ENCODE measurements at places on chromosomes 7 and 10. TPM values are rescaled to one million over a fixed set of nuclear protein-coding genes. Genes with fewer than 3 reads are reported as not detected.

The TMEM176B gene
- not detected for total RNA-seq

The CCDC172 gene
- not detected for total RNA-seq

The OR6B1 gene
- not detected for total RNA-seq

The WNT8B gene
- not detected for total RNA-seq

The TMEM139 gene
- not detected for total RNA-seq

The RARRES2 gene
- not detected for total RNA-seq

The ADAM12 gene
- total RNA-seq = 34.8 TPM

The SPDYE2 gene
- not detected for total RNA-seq

The GJD4 gene
- total RNA-seq = not detected

The HOXA11 gene
- 1.4 TPM for total RNA-seq

The GNG11 gene
- 265 TPM for total RNA-seq

The OR13A1 gene
- total RNA-seq = not detected

The BHLHA15 gene
- total RNA-seq = not detected

The TRIL gene
- total RNA-seq = 7.1 TPM

The KIAA1549 gene
- total RNA-seq = 4.1 TPM

The C10orf105 gene
- 0.10 TPM for total RNA-seq

The ANKRD1 gene
- 0.29 TPM for total RNA-seq

The HOXA7 gene
- total RNA-seq = 19.7 TPM

The FEZF1 gene
- total RNA-seq = not detected

The GIMAP5 gene
- not detected for total RNA-seq

The PNLIPRP2 gene
- not detected for total RNA-seq

The UNCX gene
- not detected for total RNA-seq

The IDI2 gene
- total RNA-seq = not detected

The CYCS gene
- 195 TPM for total RNA-seq

The CALHM3 gene
- total RNA-seq = 6.8 TPM

All from RPMI7951 (cell line).